ENCODE measurements at places on chromosomes 5 and 9.

GRCh38 chr9:127970401-127971313, 10.1 kb downstream of the EEIG1 start:
- DNase-seq, result no peak

GRCh38 chr5:14743601-14744295, 79.2 kb downstream of the OTULIN start:
- no peak for DNase-seq

DNA sequence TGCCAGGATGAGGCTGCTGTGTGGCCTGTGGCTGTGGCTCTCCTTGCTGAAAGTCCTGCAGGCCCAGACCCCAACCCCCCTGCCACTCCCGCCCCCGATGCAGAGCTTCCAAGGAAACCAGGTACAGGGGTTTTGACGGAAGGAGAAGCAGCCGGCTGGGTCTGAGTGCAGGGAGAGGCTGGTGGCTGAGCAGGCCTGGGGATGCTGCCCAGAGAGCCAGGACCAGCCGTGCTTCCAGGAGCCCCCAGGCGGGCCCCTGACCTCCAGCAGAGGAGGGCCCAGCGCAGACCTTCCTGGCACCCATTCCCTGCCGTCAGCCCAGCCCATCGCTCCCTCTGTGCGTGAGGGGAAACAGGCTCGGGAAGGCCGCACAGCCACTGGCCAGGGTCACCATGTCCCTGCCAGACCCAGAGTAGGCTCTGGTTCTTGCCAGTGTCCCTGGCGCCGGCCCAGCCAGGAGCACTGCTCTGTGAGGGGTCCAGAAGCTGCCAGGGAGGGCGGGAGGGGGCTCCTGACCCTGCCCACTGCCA, 313 bp downstream of the LCN12 start:
- DNase-seq, result no peak

DNA sequence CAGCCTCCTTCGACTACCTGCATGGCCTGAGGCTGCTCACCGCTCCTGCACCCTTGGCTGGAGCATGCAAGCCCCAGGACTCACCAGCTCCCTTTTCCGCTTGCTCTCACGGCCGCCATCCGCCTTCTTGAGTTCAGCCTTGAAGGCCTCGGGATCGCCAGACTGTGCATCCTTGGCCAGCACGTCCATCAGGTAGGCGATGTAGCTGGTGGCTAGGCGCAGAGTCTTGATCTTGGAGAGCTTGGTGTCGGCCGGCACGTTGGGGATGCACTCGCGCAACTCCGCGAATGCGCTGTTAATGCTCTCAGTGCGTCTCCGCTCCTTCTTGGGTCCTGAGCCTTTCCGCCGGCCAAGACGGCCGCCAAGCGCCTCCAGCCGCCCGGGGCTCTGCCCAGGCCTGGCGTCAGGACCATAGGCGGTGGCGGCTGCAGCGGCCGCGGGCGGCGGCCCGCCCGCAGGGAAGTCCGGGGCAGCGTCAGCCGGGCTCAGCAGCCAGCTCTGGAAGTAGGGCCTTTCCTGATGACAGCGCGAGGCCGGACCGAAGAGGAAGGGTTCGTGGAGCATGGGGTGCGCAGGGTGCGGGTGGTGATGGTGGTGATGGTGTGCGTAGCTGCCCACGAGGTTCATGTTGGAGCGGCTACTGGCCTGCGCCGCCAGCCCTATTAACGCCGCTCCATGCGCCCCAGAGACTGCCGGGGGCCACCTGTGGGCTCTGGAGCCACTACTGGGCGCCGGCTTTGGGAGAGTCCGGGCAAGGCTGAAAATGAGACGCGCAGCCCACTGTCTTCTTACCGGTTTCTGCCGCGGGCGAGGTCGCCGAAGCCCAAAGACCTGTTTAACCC, 424 bp downstream of the HAND1 start:
- DNase-seq, result no peak

DNA sequence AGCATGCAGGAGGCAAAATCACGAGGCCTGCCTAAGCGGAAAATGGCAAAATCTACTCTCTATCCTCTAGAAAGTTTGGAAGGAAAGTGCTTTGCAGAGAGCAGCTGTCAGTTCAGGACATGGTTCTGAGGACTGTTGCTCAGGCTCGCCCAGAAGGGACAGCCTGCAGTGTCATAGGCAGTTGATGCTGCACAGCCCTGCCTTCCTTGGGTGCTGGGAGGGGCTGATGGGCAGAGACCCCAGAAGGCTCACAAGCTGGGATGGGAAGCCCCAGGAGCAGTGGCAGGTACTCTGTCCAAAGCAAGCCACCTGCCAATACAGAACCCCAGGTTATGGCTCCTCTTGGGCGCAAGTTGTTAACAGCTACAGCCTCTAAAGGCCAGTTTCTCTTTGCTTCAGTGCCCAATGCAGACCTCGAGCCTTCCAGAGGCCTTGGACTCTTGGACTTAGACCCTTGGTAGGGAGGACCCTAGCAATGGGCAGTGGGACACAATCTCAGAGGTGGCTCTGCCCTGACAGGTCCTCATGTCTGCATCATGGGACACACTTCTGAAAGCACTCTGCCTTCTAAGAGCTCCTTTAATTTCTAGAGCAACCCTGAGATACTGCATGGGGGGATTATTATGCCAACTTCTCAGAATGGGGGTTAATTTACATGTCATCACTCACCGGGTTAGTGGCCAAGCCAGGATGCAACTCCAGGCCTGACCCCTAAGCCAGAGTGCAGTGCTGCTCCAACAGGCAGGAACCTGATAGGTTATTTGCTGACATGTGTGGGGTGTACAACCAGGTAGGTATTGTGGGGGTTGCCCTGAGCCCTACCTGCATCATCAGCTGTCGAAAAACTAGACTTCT, 57.1 kb downstream of the MACROH2A1 start:
- DNase-seq, result no peak

Data from kidney (tissue), 22 donors.